ENCODE measurements at places on chromosomes 12 and 14.

DNA sequence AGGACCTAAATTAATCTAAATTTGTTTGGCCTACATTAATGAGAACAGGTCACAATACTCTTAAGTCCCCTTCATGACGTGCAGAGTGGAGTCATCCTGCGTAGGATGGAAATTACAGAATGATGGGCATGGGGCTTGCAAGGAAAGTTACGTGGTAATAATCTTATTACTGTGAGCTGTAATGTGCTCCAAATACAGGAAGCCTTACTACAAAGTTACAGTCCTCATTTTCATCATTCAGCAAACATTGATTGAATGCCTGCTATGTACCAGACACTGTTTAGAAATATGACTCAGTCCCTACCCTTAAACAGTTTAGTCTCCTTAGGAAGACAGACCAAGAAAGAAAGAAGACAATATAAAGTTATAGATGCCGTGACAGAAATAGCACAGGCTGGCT, 9.4 kb downstream of the HIGD1C start:
- no peak for DNase-seq
- H3K36me3 ChIP-seq, result no peaks in the 10 kb centered on the region
- no peak overlapping the region for H3K4me3 ChIP-seq
- no peak overlapping the region for H3K27ac ChIP-seq

- H3K27me3 ChIP-seq, result no peaks in the 10 kb centered on the region
- no peaks in the 10 kb centered on the region for H3K36me3 ChIP-seq
- no peak overlapping the region for H3K27ac ChIP-seq
- H3K4me3 ChIP-seq, result no peak overlapping the region
These were observed 158.6 kb upstream of the C14orf180 start for GRCh38 chr14:104420990-104421389.

DNA sequence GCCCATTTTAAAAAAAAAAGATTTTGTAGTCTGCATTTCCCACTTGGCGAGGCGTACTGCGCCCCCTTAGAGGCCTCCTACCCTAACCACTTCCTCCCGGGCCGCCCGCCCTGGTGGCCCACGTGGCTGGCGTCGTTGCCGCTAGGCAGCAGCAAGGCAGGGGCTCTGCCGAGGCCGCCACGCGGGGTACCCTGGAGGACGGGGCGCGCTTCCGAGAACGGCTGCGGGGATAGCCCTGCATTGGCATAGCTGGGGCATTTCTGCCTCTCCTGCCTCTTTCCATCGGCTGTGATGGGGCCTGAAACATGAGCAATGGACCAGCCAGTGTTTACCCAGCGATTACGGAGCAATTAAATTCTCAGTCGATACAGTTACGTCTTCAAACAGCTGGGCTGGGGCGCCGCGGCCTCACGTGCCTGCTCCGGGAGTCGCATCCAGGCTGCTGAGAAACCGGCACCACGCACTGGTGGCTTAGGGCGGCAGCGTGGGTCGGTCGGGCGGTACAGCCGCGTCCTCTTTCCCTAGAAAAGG, 38.0 kb downstream of the IQSEC3 start:
- H3K27me3 ChIP-seq, result peaks cover 30% of the 10 kb centered on the region
- no peaks in the 10 kb centered on the region for H3K4me1 ChIP-seq
- DNase-seq, result no peak
- H3K4me3 ChIP-seq, result no peak overlapping the region
- H3K27ac ChIP-seq, result no peak overlapping the region

- H3K36me3 ChIP-seq, result no peaks in the 10 kb centered on the region
- no peak for DNase-seq
- peak overlapping the region; percentile 75 for H3K4me3 ChIP-seq
- H3K4me1 ChIP-seq, result peaks cover 4% of the 10 kb centered on the region
- H3K27ac ChIP-seq, result no peak overlapping the region
These were observed 621 bp upstream of the TMEM117 start for GRCh38 chr12:43835264-43835655.

- H3K4me3 ChIP-seq, result no peak overlapping the region
- no peak overlapping the region for H3K27ac ChIP-seq
- DNase-seq, result no peak
- H3K4me1 ChIP-seq, result no peaks in the 10 kb centered on the region
- peaks cover 4% of the 10 kb centered on the region for H3K27me3 ChIP-seq
These were observed 23.6 kb upstream of the USP44 start for GRCh38 chr12:95574799-95575452.

- no peak overlapping the region for H3K4me3 ChIP-seq
- no peaks in the 10 kb centered on the region for H3K27me3 ChIP-seq
- peaks cover 5% of the 10 kb centered on the region for H3K4me1 ChIP-seq
- H3K27ac ChIP-seq, result no peak overlapping the region
- no peak for DNase-seq
- H3K36me3 ChIP-seq, result no peaks in the 10 kb centered on the region
These were observed 352.0 kb downstream of the ZFP36L1 start for GRCh38 chr14:68440820-68441219.

DNA sequence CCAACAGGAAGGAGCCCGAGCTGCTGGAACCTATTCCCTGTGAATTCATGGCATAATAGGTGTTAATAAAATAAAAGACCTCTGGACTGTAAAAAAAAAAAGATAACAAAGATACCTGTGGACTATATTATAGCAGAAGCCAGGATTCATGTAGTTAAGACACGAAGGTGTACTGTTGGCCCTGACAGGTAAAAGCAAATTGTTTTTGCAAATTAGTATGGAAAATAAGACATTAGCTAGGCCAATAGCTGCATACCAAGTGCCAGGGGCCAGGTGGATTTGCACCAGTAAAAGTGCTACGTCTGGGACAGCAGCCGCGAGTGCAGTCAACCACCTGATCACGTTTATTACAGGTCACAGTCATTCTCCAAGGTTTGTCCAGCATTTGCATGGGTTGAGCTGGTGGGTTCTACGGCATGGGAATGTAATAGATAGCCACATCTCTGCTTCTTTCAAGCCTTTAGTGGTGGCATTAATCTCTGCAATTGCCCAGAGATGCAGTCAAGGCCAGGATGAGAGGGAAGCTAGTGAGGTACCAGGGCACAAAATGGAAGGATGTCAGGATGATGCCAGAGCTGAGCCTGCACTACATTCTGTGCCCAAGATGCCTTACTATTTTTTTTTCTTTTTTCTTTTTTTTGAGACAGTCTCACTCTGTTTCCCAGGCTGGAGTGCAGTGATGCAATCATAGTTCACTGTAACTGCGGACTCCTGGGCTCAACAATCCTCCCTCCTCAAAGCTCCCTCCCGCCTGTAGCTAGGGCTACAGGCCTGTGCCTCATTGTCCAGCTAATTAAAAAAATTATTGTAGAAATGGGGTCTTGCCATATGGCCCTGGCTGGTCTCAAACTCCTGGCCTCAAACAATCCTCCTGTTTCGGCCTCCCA, 26.3 kb downstream of the TNFAIP2 start:
- no peak for DNase-seq
- H3K27ac ChIP-seq, result no peak overlapping the region
- H3K4me1 ChIP-seq, result no peaks in the 10 kb centered on the region
- H3K36me3 ChIP-seq, result no peaks in the 10 kb centered on the region

DNA sequence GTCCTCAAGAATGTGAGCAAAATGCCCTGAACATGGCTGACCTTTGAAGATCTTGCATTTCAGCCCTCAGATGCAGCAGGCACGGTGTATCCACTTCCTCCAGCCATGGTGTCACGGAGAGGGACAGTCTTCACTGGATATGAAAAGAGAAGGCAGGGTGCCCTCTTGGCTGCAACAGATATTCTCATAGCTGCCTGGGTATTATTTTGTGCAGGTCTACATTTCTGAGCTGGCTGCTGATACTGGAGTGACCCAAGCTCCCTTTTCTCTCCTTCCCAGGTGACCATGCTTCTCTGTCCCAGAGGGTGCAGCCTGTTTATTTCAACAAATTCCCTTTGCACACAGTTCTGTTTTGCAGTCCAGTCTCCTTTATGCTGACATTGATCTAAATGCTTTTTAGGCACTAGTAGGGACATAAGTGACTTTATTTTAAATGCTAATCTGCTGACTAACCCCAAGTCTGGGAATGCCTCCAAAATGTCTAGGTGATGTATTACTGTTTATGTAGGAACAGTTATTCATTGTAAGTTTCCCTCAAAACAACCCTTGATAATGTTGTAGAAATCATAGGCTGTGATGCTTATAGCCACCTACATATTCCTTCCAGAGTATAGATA, 17.4 kb upstream of the PYGL start:
- peaks cover 10% of the 10 kb centered on the region for H3K4me1 ChIP-seq
- DNase-seq, result no peak
- H3K27me3 ChIP-seq, result no peaks in the 10 kb centered on the region
- H3K36me3 ChIP-seq, result no peaks in the 10 kb centered on the region
- no peak overlapping the region for H3K27ac ChIP-seq
- no peak overlapping the region for H3K4me3 ChIP-seq

DNA sequence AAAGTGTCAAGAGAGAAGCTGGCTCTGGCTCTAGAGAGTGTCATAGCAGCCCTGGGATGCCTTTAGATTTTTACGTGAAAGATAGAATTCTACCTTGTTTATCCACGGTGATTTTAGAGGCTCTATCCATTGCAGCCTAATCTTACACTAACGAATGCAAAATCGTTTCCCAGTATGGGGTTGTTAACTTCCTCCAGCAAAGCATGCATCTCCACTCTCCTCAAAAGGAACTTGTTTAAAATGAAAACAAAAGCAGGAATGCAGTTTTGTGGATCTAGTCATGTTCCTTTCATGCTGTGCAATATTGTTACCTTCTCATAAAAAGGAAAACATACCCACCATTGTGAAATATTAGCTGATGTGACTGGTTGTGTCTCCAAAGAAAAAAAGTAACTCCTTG, 88.4 kb downstream of the ANO2 start:
- H3K36me3 ChIP-seq, result no peaks in the 10 kb centered on the region
- no peaks in the 10 kb centered on the region for H3K27me3 ChIP-seq

GRCh38 chr14:67269298-67270060, 28.2 kb downstream of the PALS1 start:
- no peaks in the 10 kb centered on the region for H3K27me3 ChIP-seq
- no peak for DNase-seq
- H3K4me3 ChIP-seq, result no peak overlapping the region
- peaks cover 4% of the 10 kb centered on the region for H3K36me3 ChIP-seq
- H3K4me1 ChIP-seq, result peaks cover 13% of the 10 kb centered on the region
- H3K27ac ChIP-seq, result no peak overlapping the region

DNA sequence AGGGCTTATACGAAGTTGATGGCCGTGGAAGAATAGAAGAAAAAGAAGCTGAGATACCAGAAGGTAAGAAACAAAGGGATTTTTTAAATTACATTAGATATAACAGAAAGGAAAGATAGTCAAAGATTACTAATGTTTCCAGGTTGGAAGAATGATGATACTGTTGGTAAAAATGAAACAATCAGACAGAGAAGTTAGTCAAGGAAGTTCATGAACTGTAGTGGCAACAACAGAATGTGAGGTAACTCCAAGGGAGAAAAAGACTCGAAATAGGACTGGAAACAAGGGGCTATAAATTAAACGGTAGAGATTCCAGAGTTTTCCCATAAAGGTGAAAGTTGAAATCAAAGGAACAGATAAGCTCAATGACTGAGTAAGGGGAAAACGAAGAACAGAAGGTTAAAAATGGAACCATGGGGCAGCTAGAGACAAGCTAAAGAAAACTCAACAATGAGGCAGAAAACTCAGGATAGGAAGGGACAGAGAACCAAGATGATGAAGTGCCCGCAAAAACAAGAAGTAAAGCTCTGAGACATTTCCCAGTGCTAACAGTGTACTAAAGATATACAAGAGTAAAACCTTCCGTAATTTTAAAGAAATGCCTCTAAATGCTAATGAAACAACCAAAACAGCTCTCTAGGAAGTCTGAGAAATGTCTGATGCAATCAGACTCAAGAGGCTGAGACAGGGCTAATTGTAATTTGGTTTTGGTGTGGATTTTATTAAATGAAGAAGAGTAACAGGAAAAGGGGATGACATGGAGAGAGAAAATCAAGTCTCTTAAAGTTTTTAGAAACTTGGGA, 70.0 kb downstream of the PPP2R5E start:
- H3K27me3 ChIP-seq, result no peaks in the 10 kb centered on the region
- peaks cover 37% of the 10 kb centered on the region for H3K4me1 ChIP-seq
- H3K27ac ChIP-seq, result peak overlapping the region; percentile 44
- H3K4me3 ChIP-seq, result no peak overlapping the region
- no peaks in the 10 kb centered on the region for H3K36me3 ChIP-seq

GRCh38 chr12:19227190-19227879, 97.8 kb downstream of the PLEKHA5 start:
- no peak for DNase-seq
- H3K27ac ChIP-seq, result no peak overlapping the region
- peaks cover 5% of the 10 kb centered on the region for H3K4me1 ChIP-seq
- no peaks in the 10 kb centered on the region for H3K27me3 ChIP-seq

- H3K4me1 ChIP-seq, result peaks cover 16% of the 10 kb centered on the region
- H3K27ac ChIP-seq, result no peak overlapping the region
- no peaks in the 10 kb centered on the region for H3K27me3 ChIP-seq
- no peak overlapping the region for H3K4me3 ChIP-seq
These were observed 13.7 kb upstream of the RPS6KL1 start for GRCh38 chr14:74936731-74937130.

DNA sequence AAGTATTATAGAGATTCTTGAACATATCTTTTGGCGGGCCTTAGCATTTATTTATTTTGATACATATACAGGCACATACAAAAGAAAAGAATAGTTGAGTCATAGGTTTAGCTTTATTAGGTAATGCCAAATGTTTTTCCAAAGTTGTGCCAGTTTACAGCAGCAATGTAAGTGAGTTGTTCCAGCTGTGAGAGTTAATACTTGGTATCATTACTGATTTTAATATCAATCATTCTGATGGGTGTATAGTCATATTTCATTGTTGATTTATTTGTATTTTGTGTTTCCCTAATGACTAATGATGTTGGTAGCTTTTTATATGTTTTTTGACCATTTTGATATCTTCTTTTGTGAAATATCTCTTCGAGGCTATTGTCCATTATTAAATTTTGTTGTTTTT, 122.4 kb downstream of the MIPOL1 start:
- DNase-seq, result no peak
- no peak overlapping the region for H3K27ac ChIP-seq
- no peaks in the 10 kb centered on the region for H3K27me3 ChIP-seq
- H3K4me1 ChIP-seq, result peaks cover 7% of the 10 kb centered on the region
- no peaks in the 10 kb centered on the region for H3K36me3 ChIP-seq
